ENCODE measurements at places on chromosomes 6 and 20. TPM values are rescaled to one million over a fixed set of nuclear protein-coding genes. Genes with fewer than 3 reads are reported as not detected.

Gene RIOK1
- 16.4 TPM for total RNA-seq

Gene C6orf118
- total RNA-seq = not detected

Gene BPIFA1
- not detected for total RNA-seq

Gene HTR1E
- not detected for total RNA-seq

Gene PLCB4
- total RNA-seq = 29.7 TPM

Gene MAPK13
- total RNA-seq = 1.9 TPM

Gene SAPCD1
- 0.71 TPM for total RNA-seq
